H7 (cell line): ENCODE measurements at places on chromosomes 1 and 21.

DNA sequence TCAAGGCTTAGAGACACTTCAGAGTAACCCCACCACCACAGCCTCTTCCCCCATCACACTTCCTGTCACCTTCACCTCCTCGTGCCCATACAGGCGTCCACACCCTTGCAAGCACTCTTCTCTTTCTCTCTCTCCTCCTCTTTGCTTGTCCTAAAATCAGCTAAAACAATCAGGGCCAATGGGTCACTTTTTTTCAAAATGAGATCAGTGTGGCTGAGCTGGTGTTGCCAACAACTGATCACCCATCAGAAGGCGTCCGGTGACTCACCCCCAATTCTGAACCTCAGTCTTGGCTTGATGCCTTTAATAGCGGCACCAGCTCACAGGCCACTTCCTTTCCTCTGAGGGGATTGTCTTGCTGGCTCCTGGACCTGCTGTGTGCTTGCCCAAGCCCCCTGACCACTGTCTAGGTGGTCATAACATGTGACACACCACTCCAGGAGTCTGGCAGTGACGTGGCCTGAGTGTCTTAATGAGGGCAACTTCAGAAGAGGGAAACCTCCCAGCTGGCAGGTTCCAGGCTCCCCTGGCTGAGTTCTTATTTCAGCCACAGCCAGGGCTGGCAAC lies 1.6 kb downstream of the DRAXIN start:
- DNase-seq: no peak

GRCh38 chr1:156371553-156372264 lies 2.7 kb downstream of the RHBG start:
- no peak for DNase-seq

DNA sequence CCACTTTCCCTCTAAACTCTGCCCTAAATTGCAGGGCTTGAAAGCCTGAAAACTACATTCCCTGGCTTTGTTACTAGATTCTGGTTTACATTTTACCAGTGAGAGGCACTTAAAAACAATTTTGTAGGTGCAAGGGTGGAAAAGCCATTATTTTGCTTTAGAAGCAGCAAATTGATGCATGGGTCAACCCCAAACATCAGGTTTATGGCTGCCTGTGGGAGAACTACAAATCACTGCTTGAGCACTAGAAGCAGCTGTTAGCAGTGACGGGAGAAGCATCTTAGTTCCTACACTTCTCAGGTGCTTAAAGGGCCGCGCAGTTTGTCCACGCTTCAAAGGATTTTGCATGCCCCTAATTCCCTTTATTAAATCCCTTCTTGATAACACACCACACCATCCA lies 417.2 kb downstream of the PCP4 start:
- no peak for DNase-seq

- peak; percentile 68 for DNase-seq
Measured at GRCh38 chr1:16173447-16174260, 17.8 kb upstream of the EPHA2 start.

DNA sequence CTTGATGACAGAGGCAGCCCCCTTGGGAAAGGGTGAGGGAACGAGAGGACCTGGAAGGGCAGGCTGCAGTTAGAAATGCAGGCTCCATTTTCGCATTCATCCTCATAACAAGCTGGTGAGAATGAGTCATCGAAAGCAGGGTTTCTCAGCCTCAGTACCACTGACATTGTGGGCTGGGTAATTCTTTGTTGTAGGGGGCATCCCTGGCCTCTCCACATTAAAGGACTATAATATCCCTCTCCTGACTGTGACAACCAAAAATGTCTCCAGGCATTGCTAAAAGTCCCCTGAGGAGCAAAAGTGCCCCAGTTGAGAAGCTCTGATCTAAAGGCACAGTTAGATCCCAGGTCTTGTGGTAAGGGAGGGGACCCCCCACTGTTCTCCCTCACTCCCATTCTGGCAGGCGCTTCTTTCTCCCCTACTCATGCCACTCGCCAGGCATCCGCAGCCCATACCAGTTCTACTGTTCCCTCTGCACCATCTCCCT lies 20.4 kb downstream of the KCNN3 start:
- no peak for DNase-seq

DNA sequence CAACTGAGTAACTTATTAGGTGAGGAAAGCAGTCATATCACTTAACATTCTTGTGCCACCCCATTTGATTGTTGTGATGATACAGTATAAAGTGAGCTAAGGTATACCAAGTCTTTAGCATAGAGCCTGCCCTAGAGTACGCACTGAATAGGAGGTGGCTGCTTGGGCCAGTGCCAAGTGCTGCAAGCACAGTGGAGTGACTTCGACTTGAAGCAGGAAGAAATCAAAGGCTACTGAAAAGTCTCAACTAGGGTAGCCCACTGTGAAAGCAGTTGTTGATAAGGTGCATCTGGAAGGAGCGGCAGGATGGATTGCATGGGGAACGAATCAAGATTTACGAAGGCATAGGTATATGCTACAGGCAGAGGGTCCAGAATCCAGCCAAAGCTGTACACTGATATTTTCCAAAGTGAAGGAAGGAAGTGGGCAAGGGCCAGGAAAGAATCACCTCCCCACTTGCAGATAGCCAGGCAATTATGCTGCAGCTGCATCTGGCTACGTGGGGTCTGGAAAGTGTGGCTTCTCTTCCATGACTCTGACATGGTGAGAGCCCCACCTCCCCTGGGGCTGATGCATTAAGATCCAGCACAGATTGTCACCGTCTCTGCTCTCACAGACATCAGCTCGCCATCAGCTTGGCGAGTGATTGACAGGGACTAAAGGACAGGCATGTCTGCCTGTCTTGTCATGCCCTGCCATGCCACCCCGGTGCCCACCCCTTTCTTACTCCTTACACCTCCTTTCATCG lies 287.0 kb upstream of the PLXNA2 start:
- no peak for DNase-seq

GRCh38 chr1:219529116-219529515 lies 83.8 kb downstream of the ZC3H11B start:
- DNase-seq: no peak

GRCh38 chr1:87134061-87134460 lies 194.6 kb upstream of the LMO4 start:
- DNase-seq: peak; percentile 15

- DNase-seq: no peak
Measured at GRCh38 chr1:78645723-78646122, 3.9 kb upstream of the IFI44 start.
